ENCODE measurements at places on chromosomes 16 and 17.

- DNase-seq = no peak
Measured at GRCh38 chr16:4639899-4640509, 15.4 kb downstream of the MGRN1 start.

DNA sequence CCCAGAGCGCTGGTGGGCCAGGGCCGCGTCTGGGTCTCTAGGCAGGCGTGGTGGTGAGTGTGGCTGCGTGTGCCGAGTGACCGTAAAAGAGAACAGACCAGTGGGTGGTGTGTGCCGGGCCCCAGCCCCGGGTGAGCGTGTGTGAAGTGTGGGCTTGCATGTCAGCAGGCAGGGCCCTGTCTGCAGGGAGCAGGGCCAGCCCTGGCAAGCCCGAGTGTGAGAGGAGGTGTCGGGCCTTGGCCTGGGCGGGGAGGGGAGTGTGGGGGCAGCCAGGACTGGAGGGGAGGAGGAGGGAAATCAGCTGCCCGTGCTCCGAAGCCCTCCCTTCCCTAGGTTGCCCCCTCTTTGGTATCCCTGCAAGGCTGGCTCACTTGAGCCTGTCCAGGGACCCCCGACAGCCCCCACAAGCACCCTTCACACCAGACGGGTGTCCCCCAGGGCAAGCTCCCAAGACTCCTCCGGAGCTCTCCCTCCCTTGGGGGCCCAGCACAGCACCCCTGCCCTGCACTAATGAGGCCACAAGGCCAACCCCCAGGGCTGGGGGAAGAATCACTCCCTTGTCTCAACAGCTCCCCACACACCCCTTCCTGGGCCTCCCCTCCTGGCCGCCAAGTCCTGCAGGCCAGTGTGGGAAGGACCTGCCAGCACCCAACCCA, 1.9 kb downstream of the USH1G start:
- no peak for DNase-seq

DNA sequence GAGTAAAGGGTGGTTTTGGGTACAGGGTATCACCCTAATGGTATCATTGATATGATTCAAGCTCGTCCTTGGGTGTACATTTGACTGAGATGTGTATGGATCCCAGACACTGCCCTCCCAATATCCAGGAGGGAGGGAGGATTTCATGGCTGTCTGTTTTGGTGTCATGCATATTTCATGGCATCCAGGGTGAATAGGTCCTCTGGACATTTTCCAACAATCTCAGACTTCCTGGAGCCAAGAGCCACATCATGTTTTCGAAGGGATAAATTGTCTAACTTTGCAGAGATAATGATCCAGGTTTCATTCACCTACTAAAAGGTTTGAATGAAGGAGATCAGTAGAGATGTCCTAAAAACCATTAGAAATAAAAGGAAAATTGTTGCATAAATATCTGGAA, 431.9 kb downstream of the SHISA9 start:
- DNase-seq = no peak

DNA sequence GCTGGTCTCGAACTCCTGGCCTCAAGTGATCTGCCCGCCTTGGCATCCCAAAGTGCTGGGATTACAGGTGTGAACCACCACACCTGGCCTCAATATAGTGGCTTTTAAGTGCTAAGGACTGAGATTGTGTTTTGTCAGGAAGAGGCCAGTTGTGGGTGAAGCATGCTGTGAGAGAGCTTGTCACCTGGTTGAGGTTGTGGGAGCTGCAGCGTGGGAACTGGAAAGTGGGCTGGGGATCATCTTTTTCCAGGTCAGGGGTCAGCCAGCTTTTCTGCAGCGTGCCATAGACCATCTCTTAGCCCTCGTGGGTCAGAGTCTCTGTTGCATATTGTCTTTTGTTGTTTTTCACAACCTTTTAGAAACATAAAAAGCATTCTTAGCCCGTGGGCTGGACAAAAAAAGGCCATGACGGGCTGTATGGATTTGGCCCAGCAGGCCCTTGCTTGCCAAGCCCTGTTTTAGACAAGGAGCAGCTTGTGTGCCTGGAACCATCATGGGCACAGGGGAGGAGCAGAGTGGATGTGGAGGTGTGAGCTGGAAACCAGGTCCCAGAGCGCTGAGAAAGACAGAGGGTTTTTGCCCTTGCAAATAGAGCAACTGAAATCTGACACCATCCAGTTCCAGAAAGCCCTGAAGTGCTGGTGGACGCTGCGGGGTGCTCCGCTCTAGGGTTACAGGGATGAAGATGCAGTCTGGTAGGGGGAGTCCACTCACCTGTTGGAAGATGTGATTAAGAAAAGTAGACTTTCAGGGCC, 5.5 kb downstream of the BIRC5 start:
- DNase-seq = no peak

All from NCI-H524 (cell line).